ENCODE measurements at places on chromosomes 5 and 9. TPM values are rescaled to one million over a fixed set of nuclear protein-coding genes. Genes with fewer than 3 reads are reported as not detected.

DNA sequence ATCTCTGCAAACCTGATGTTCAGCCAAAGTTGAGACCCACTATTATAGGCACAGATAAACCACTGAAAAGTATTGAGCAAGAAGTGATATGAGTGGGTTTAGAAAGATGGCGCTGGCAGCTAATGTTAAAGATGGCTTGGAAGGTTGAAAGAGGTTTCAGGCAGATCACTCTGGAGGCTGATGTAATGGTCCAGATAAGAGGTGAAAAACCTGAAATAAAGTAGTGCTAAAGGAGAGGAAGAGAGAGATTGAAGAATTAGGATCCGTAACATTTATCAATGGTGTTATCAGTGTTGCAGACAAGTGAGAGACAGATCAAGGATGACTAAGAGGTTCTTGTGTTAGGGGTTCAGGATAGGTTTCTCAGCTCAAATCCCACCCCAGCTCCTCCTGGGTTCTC is 58.3 kb downstream of the SLC44A1 start:
- DNase-seq, result no peak
- H3K4me1 ChIP-seq, result no peaks in the 10 kb centered on the region
- H3K4me3 ChIP-seq, result no peak overlapping the region
- H3K27me3 ChIP-seq, result no peaks in the 10 kb centered on the region
- H3K36me3 ChIP-seq, result peaks cover 3% of the 10 kb centered on the region

- no peak for DNase-seq
- no peak overlapping the region for H3K4me3 ChIP-seq
Measured at GRCh38 chr5:163612358-163613149, 107.1 kb downstream of the MAT2B start.

- no peaks in the 10 kb centered on the region for H3K4me1 ChIP-seq
- H3K27me3 ChIP-seq, result no peaks in the 10 kb centered on the region
- no peak overlapping the region for H3K27ac ChIP-seq
- no peaks in the 10 kb centered on the region for H3K36me3 ChIP-seq
- H3K4me3 ChIP-seq, result no peak overlapping the region
Measured at GRCh38 chr9:14302405-14302804, 11.5 kb downstream of the NFIB start.

GRCh38 chr9:127112735-127113161 is 9.7 kb downstream of the ANGPTL2 start:
- no peaks in the 10 kb centered on the region for H3K36me3 ChIP-seq
- peaks cover 9% of the 10 kb centered on the region for H3K4me1 ChIP-seq
- no peak for DNase-seq
- H3K27ac ChIP-seq, result no peak overlapping the region
- H3K27me3 ChIP-seq, result no peaks in the 10 kb centered on the region

DNA sequence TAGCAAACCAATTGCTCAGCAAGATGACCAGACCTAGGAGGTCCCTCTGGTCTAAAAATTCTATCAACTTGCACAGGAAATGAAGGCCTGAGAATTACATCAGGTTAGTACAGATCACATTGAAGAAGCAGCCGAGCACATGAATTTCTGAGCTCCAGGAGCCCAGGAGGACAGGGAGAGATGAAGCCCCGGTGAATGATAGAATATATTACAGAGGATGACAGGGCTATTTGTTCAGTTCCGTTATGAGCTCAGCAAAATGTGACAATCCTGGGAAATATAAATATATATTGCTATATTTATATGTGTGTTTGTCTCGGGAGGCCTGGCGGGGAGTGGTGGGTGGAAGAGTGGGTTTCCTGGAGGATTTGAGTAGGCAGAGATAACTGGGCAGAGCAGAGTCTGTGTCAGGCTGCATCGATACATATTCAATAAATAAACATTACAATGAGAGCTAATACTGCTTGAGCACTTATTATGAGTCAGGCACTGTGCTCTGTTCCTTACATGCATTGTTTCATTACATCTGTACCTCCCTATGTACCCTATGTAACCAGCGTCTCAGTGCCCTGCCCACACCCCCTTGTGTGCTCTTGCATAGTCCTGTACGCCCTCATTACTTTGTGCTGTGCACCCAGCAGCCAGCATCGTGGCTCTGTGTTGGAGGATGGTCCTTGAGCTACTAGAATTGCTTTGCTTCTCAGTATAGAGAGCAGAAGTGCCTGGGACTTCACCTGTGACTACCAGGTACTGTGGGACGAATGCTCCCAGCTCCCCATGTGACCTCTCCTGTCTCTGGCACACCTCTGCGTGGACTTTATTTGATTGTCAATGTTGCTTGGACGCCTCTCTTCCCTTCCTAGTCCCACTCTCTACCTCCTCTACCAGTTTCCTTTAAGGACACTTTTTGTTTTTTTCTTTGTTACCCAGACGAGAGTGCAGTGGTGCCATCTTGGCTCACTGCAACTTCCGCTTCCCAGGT is 58.1 kb upstream of the KLF9 start:
- no peak for DNase-seq
- no peaks in the 10 kb centered on the region for H3K27me3 ChIP-seq

DNA sequence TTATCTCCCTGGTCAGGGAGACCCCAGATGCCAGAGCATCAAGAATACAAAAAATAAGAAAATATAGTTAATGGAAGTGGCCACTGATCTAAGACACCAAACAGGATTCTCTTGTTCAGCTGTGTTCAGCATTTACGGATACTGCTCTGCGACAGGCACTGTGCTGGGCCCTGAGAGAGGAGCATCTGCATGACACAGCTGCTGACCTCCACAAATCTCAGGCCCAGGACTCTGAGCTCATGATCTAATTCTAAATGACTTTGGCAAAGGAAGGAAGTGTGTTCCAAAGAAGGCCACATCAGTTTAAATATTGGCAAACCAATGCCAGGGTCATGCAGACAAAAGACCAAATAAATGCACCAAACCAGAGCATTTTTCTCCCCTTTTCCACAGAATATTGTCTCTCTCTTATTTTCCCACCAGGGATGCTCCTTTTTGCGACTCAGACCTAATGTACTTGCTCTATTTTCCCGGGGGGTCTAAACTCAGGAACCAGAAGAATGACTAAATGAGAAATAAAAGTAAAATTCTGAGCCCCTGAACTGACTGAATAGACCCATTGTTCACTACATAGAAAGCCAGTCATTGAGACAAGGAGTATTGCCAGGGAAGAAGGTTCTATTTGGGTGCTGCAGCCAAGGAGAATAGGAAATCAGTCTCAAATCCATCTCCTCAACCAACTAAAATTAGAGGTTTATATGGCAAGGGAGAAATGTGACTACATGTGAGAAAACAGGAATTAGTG is 1.4 kb upstream of the AGGF1 start:
- H3K4me3 ChIP-seq, result peak overlapping the region; percentile 90
- no peak for DNase-seq
- peaks cover 23% of the 10 kb centered on the region for H3K4me1 ChIP-seq
- H3K27me3 ChIP-seq, result no peaks in the 10 kb centered on the region
- no peaks in the 10 kb centered on the region for H3K36me3 ChIP-seq

Gene SEMA5A
- total RNA-seq, result not detected

DNA sequence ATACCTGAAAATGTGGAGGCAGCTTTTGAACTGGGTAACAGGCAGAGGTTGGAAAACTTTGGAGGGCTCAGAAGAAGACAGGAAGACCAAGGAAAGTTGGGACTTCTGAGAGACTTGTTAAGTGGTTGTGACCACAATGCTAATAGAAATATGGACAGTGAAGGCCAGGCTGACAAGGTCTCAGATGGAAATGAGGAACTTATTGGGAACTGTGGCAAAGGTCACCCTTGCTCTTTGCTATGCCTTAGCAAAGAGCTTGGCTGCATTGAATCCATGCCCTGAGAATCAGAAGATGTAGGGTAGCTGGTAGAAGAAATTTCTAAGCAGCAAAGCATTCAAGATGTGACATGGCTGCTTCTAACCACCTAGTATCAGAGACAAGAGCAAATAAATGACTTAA is 244.4 kb upstream of the ADRA1B start:
- H3K36me3 ChIP-seq, result no peaks in the 10 kb centered on the region
- no peak overlapping the region for H3K4me3 ChIP-seq
- H3K4me1 ChIP-seq, result no peaks in the 10 kb centered on the region
- no peaks in the 10 kb centered on the region for H3K27me3 ChIP-seq
- no peak for DNase-seq
- no peak overlapping the region for H3K27ac ChIP-seq

Gene GHR
- not detected for total RNA-seq

DNA sequence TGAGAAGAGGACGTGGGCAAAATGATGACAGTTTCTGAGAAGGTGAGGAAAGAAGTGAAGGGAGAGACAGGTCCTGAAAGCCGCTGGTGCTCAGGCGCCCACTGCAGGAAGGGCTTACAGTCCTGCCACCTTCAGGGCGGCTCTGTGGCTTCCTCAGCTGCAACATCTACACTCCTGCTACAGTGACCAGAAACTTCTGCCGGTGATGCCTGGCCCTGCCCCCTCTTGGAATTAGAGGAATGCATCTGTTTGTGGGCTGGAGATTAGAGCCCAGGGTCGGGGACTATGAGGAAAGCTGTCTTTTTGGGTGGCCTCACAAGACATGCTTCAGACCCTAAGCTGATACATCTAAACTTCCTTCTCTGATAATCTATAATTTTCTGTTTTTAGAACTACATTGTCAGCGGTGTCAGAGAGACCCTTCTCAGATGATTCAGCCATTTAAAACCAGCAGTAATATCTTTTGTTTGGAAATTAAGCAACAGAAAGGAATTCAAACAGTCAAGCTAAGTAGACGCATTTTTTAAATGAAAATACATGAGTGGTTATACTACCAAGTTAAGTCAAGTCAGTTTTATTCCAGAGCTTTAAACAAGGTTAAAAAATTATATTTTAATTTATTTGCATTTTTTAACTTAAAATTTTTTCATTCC is 30.4 kb downstream of the PRDM6 start:
- no peaks in the 10 kb centered on the region for H3K36me3 ChIP-seq
- no peaks in the 10 kb centered on the region for H3K4me1 ChIP-seq
- H3K27ac ChIP-seq, result no peak overlapping the region
- no peak for DNase-seq
- no peaks in the 10 kb centered on the region for H3K27me3 ChIP-seq
- H3K4me3 ChIP-seq, result no peak overlapping the region

Gene PCDHB11
- total RNA-seq, result not detected

DNA sequence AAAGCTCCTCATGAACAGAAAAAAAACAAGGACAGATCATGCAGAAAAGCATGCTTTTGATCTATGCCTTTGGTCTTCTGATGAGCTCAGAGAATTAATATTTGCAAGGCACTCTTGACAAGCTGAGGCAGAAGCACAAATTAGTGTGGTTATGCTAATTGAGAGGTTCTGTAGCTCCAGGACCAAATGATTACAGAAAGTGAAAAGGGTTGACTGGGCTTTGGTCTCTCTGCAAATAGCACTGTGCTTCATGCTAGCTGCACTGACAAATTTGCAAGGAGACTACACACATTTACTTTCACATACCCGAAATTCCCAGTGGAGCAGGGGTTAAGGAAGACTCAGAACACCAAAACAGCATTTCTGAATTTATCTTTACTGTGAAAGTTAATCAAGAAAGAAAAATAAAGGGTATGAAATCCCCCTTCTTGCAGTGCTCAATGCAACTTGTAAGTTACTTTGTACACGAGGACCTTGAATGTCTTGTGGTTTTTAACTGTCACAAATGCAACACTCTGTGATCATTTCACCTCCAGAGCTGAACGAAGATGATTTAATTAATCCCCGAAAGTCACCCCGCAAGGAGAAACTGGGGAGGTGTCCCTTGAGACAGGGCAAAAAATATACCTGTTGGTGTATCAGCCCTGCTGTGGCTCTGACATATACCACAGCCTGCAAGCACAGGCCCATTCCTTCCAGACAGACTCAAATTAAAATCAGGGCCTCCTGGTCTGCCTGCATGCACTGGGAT is 11.9 kb downstream of the RAPGEF1 start:
- H3K27ac ChIP-seq, result peak overlapping the region; percentile 62
- no peak for DNase-seq
- no peaks in the 10 kb centered on the region for H3K36me3 ChIP-seq
- H3K27me3 ChIP-seq, result no peaks in the 10 kb centered on the region
- H3K4me3 ChIP-seq, result peak overlapping the region; percentile 49
- H3K4me1 ChIP-seq, result peaks cover 87% of the 10 kb centered on the region

DNA sequence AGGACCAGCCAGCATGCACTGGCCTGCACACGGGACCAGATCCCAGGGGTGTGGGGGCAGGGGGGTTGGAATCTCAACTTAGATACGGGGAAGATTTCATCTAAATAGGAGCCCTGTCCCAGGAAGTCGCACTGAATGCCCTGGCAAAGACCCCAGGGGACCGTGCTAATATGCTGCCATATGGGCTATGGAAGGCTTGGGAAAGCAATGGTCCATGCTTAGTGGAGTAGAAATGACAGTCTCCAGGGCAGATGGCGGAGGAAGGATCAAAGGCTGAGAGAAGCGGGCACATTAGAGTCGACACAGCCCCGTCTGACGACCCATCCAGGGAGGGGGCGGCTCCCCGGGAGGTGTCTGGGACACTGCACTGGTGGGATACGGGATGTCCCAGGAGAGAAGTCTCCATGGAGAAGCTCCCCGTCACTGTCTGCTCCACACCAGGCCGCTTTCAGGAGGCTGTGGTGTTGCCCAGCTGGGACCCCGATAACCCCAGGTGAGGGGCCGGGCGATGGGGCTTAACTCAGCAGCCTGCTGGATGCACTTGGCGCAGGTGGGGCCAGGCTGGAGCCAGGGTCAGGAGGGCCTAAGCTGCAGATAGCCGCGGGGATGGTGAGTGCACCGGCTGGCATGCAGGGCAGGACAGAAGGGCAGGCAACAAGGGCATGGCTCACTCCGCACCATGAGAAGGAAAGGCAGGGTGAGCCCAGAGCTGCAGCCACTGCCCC is 377.7 kb upstream of the IRX1 start:
- H3K27ac ChIP-seq, result no peak overlapping the region
- no peak for DNase-seq
- H3K27me3 ChIP-seq, result no peaks in the 10 kb centered on the region
- no peak overlapping the region for H3K4me3 ChIP-seq
- no peaks in the 10 kb centered on the region for H3K4me1 ChIP-seq
- no peaks in the 10 kb centered on the region for H3K36me3 ChIP-seq

Gene MORN5
- total RNA-seq, result not detected

Gene ACTL7B
- not detected for total RNA-seq

Gene FAM221B
- total RNA-seq, result not detected

DNA sequence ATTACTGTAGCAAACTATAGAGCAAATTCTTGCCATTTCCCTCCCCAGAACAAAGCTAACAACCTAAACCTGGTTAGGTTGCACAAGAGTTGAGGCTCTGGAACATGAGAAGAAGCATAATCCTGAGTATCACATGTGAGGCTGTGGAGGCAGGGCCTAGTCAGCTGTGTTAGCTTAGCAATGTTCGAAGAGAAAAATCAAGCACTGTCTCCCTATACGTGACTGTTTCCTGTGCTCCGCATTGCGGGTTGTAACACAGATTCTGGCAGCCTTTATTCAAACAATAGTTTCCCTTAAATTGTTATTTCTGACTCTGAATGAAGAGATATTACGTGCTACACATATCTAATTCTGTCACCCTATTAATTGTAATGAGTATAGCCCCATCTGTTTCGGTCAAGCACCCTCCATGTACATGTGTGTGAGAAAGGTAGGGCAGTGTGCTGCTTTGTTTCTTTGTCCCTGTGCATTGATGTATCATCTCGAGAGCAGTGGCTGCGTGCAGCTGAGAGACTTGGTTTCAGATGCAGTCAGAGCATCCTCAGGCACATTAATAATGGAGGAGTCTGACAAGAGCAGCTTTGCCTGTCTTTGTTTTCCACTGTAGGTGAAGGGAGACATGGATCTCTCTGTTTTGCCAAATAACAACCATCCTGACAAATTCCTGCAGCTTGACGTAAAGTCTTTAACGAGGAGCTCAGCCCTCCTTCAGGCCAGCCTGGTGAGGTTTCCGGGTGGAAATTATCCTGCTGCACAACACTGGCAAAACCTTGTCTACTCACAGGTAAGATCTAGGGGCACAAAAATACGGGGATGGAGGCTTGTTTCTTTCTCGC is at the start of gene MINAR2:
TSS of gene MINAR2 (plus strand) at position 523 of the 836 bp plus-strand sequence. CDS start at position 620, 97 bp downstream.
- H3K4me3 ChIP-seq, result no peak within 1 kb of the TSS
- no peaks in the 10 kb centered on the region for H3K36me3 ChIP-seq
- H3K27me3 ChIP-seq, result no peaks in the 10 kb centered on the region

Gene PSAT1
- 93.4 TPM for total RNA-seq
